ENCODE measurements at places on chromosomes 5 and 9. TPM values are rescaled to one million over a fixed set of nuclear protein-coding genes. Genes with fewer than 3 reads are reported as not detected.

The F2R gene
- polyA plus RNA-seq: 0.43 TPM

The PCDHGA12 gene
- not detected for polyA plus RNA-seq

The MRPL41 gene
- 36.3 TPM for polyA plus RNA-seq

The TMEM215 gene
- polyA plus RNA-seq: not detected

GRCh38 chr5:53219174-53219573 lies 109.6 kb upstream of the MOCS2 start:
- DNase-seq: no peak

DNA sequence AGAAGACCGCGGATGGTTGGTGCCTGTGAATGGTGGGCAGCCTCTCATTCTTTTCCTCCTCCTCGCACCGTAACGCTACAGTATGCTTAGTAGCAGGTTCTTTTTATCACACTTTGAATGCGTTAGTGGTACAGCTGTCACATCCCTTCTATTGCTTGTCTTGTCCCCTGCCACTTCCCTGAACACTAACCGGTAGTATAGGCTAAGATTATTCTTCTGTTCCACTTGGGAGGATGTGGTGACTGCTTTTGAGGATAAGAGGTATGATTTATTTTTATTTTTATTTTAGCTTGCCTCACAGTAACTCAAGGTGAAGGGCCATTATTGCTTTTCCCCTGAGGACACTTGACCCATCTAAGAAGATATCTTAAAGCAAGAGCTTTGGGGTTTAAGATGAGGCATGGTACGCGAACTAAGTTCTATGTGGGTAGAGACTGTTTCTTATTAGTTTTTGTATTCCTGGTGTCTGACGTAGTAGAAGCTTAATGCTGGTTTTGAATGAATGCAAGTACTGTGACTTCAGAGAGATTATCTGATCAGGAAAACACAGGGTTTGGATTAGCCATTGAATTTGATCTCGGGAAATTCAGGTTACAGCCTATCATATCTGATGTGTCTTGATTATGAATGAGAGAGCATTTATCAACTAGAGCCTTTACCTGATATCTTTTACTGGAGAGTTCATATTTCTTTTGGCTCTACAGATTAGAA lies 951 bp downstream of the UNC13B start:
- DNase-seq: peak; percentile 12

DNA sequence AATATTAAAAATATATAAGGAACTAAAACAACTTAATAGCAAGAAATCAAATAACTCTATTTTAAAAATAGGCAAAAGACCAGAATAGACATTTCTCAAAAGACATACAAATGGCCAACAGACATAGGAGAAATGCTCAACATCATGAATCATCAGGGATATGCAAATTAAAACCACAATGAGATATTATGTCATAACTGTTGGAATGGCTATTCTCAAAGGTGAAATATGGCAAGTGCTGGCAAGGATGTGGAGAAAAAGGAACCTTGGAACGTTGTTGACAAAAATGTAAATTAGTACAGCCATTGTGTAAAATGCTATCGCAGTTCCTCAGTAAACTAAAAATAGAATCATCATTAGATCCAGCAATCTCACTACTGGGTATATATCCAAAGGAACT lies 468.5 kb downstream of the NFIB start:
- no peak for DNase-seq

GRCh38 chr5:146765089-146765832 lies 113.3 kb downstream of the PPP2R2B start:
- no peak for DNase-seq

DNA sequence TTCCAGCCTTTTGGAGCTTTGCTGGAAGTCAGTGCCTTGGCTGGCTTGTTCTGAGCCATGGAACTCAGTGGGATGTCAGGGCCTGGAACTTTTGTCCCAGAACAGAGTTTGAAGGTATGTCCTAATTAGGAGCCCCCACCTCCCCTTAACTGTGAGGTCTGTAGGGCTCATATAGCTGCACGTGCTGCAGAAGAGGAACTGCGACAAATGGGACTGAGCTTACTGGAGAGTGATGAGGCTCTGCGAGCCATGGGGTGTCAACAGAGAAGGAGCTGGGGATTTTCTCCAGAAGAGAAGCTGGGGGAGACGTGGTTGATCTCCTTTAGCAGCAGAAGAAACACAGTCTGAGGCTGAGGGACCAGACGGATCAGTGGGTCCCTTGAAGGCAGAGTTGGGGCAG lies 10.9 kb downstream of the TMEM8B start:
- no peak for DNase-seq

- DNase-seq: no peak
Observed at GRCh38 chr9:138100711-138101350, 223.2 kb downstream of the CACNA1B start.

DNA sequence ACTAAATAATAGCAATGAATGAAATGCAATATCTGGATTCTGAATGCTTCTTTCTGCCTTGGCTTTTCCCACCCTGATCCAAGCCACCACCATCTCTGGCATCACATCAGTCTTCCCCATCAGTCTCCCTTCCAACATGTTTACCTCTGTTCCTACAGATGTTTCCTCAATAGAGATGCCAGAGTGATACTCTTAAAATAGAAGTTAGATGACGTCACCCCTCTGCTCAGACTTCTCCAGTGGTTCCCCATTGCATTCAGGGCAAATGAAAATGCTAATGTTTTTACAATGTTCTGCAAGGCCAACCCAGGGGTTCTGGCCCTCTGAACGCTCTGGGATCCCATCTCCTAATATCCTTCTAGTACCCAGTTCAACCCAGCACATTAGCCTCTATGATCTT lies 305.8 kb downstream of the TRIM32 start:
- no peak for DNase-seq

DNA sequence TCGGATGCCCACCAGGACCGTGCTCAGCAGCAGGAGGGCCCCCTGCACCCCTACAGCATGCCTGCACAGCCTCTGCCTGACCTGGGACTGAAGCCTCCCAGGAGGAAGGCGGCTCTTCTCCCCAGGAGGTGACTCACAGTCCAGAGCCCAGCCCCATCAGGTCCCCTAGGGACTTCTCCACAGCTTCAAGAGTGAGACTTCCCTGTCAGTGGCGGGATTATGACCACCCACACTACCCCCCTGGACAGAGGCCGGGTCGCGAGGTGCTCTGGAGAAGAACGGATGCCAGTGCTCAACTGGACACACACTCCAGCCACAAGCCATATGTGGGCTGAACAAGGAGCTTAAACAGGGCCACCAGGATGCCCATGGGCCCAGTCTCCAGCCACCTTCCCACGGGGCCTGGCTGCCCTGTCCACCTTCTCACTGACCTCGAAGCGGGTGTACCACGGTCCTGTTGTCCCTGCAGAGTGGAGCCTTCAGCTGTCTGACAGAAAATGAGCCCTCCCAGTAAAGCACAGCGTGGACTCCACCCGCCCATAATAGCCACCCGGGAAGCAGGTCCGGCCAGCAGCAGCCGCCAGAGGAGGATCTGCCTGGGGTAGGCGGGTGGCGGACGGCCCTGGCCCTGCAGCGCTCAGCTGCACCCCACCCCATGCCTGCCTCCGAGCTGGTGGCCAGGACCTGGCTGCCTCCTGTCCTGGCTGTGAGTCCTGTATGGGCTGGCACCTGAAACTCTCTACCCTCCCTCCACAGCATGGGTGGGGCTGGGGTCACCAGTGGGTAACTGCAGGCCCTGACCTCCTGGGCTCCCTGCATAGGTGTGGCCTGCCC lies 54.7 kb downstream of the SEMA4D start:
- no peak for DNase-seq

The RNF180 gene
- polyA plus RNA-seq: not detected

The PCYOX1L gene
- 12.7 TPM for polyA plus RNA-seq

The FOXD4L6 gene
- not detected for polyA plus RNA-seq

Data from naive thymus-derived CD4-positive, alpha-beta T cell (primary cell).